ENCODE measurements at places on chromosomes 6 and 20.

- peak; percentile 41 for DNase-seq
Observed at GRCh38 chr20:24675651-24676352, 206.4 kb downstream of the SYNDIG1 start.

DNA sequence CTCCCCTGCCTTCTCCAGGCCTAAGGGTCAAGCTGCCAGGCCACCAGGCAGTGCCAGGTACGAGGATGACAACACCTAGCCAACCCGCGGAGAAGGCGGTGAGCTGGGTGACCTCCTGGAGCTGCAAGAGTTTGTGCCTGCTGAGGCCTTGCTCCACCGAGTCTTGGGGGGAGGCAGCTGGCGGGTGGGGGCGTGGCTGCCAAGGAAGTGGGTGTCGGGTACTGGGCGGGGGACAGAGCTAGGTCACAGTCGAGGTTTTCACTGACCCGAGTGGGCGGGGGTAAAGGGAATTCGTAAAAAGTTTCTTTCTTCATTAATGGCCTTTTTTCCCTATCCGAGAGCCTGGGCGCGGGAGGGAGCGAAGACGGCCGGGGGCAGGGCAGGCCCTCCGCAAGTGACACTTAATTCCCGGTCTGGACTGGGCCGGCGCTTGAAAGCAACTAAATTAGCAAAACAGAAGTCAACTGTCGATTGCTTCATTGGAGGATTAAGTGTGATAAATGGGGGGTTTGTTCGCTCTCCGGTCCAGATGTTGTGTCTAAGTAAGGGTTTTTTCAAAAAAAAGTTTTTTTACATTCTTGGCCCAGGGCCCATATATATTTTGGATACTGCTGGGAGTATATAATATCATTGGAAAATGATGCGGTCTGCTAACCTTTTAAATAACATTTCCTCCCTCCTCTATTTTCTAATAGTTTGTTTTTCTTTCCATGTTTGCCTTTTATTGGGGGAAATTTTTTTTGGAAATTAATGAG lies 43.1 kb upstream of the FOXP4 start:
- DNase-seq, result peak; percentile 69

GRCh38 chr6:39040080-39040673 lies 8.4 kb upstream of the GLP1R start:
- DNase-seq, result no peak

GRCh38 chr6:16836144-16836981 lies 75.1 kb upstream of the ATXN1 start:
- DNase-seq, result no peak

DNA sequence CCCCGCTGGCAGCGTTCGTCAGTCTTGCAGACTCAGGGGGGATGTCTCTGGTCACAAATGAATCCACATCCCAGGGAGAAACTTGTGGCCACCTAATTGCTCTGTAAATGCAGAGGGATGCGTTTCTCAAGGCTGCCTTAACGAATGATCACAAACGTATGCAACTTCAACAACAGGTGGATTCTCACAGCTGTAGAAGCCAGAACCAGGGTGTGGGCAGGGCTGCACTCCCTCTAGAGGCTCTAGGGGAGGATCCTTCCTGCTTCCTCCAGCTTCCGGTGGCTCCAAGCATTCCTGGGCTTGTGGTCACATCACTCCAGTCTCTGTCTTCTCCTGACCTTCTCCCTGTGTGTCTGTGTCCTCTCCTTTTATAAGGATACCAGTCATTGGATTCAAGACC lies 3.3 kb upstream of the TAF4 start:
- no peak for DNase-seq

- no peak for DNase-seq
Observed at GRCh38 chr6:163705923-163706322, 291.4 kb downstream of the QKI start.

- DNase-seq, result no peak
Observed at GRCh38 chr6:10904015-10904414, 17.2 kb downstream of the SYCP2L start.

GRCh38 chr6:20680697-20681165 lies 146.5 kb downstream of the CDKAL1 start:
- DNase-seq, result no peak

- DNase-seq, result no peak
Observed at GRCh38 chr20:35252037-35252461, 25.6 kb downstream of the MMP24 start.

DNA sequence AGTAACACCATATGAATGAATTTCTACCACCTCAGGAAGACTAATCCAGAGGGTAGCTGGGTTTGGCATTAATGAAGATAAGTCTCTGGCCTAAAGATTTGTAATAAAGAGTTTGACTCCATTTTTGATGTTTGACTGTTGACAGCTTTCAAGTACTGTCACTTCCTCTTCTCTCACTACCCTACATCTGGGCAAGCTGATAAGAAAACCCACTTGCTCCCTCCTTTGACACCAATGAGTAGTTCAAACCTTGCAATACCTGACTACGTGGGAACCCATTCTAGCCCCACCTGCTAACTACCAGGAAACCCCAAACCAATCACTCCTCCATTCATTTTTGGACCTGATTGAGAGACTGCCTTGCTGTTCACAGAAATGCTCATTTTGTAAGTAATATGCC lies 621.5 kb downstream of the TENT5A start:
- no peak for DNase-seq

DNA sequence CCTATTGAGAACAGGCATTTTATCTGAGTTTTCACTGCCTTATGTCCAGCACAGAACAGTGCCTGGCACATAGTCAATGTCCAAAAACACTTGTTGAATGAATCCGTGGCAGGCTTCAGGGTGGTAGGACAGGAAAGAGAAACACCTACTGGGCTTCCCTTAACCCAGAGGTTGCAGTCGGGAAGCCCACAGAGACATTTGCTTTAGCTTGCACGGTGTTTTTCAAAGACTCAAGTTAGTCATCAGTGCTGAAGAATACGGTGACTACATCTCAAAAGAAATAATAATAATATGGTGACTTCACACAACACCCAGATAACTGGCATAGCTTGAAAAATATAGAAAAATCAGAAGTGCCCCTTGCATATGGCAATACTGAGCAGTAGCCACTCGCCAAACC lies 160.4 kb downstream of the CD83 start:
- DNase-seq, result no peak

GRCh38 chr6:70753870-70754380 lies 86.2 kb downstream of the SMAP1 start:
- no peak for DNase-seq

DNA sequence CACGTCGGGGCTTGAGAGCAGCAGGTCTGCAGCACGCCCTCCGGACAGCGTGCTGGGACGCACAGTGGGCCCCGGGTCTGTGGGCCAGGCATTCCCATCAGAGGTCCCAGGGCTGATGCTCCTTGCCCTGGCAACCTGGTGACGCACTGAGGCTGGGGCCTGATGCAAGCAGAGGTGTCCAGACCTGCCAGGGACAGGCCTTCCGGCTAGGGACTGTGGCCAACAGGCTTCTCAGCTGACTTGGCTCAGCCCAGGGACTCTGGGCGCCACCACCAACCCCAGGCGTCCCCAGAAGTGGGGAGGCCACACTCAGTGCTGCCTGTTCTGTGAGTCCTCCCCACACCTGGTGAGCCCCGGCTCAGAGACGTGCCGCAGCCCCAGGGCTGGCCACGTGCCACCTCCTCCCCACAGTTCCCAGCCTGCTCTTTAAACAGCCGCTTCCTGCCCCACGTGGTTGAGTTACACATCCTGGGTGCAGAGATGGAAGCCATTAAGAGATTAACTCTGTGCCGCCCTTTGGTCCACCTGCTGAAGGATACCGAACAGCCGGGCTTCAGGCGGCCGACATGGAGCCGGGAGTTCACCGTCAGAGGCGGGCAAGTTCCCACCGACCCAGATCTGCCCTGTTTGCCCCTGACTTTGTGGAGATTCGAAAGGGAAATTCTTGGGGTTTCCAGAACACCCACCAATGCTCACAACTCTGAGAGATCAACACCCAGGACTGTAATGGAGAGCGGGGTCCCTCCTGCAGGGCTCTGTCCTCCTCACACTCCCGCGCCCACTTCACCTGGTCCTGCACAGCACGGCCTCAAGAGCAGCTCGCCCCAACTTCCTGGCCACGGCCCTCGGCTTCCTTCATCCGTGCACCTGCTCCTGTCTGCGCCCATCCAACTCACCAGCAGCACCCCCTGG lies 37.6 kb upstream of the ZBP1 start:
- DNase-seq, result peak; percentile 52

GRCh38 chr20:46931699-46932098 lies 37.1 kb downstream of the EYA2 start:
- no peak for DNase-seq

GRCh38 chr20:42429761-42430458 lies 759.8 kb downstream of the PTPRT start:
- no peak for DNase-seq

- no peak for DNase-seq
Observed at GRCh38 chr20:8390037-8390433, 258.0 kb downstream of the PLCB1 start.

GRCh38 chr6:98945311-98946115 lies 2.2 kb downstream of the FBXL4 start:
- DNase-seq, result no peak

GRCh38 chr6:36627801-36628246 lies 33.7 kb downstream of the SRSF3 start:
- no peak for DNase-seq

DNA sequence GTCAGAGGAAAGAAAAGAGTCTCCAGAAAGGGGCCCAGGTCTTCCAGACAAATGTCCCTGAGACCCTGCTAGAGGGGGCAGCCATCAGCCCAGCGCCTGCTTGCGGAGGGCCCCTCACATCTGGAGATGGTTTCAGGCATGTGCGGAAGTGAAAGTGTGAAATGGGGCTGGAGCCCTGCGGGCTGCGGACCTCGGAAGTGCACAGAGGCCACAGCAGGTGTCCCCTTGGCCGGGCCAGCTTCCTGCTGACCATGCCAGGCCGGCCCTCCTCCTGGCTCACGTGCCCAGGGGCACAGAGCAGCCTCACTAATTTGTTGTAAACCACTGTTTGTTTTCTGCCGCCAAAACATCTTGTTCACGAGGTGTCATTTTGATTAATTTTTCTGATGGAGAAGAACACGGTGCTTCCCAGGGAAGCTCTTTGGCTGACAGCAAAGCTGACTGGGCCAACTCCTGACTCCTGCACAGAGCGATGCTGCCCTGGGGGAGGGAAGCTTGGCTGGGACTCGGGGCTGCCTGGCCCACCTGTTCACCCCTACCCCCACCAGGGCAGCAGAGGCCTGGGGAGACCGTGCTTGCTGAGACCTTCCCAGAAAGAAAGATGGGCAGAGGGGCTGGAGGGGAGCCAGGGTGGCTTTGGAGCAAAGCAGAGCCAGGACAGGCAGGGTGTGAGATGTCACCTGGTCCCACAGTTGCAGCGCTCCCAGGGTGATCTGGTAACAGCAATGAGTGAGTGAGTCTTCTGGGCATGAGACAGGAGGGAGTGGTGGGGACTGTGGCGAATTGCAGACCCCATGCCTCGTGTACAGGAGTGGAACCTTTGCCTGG lies 54.2 kb downstream of the BCAS4 start:
- no peak for DNase-seq

- DNase-seq, result no peak
Observed at GRCh38 chr6:154460306-154461071, 50.0 kb downstream of the CNKSR3 start.

GRCh38 chr6:166498228-166498627 lies 88.2 kb downstream of the RAMACL start:
- DNase-seq, result no peak

GRCh38 chr6:30795549-30796293 lies 51.4 kb upstream of the IER3 start:
- DNase-seq, result no peak

- DNase-seq, result no peak
Observed at GRCh38 chr6:75693534-75693933, 55.5 kb upstream of the MYO6 start.

DNA sequence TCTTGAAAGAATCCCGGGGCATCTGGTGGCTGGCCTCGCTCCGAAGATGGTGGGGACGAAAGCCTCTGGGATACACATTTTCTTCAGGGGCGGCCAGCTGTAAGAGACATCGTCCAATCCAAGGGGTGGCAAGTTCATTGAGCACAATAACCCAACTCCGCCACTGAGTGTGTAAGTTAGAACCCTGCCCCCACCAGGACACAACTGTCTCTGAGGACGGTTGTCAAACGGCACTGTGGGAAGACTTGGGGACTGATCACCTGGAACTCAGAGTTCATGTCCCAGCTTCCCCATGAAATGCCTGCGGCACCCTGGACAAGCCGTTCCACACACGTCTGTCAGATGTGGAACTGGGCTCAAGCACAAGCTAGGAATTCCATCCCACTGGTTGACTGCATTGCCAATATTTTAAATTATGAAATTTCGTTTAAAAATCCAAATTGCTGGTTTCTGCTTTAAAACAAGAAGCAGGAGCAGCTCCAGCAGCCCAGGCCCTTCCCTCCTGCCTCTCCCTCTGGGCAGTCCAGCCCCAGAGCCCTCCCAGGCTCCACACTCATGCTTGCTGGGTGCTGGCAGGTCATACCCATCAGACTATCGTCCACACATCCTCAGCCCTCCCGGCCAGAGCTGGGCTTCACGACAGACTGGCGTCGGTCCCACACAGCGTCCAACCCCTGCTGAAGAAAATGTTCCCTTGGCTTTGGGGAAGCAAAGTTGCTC lies 80.9 kb upstream of the AFDN start:
- DNase-seq, result peak; percentile 53

GRCh38 chr20:31474758-31475427 lies at the start of the genes DEFB124 and REM1:
Gene DEFB124, minus strand, starts transcription at chr20:31475127. Its CDS starts 2,114 bp downstream, at chr20:31473013.
Gene REM1, plus strand, starts transcription at chr20:31475288. Its CDS starts 1,158 bp downstream, at chr20:31476446.
- DNase-seq, result no peak

GRCh38 chr20:16709017-16709416 lies 20.8 kb upstream of the SNRPB2 start:
- no peak for DNase-seq

DNA sequence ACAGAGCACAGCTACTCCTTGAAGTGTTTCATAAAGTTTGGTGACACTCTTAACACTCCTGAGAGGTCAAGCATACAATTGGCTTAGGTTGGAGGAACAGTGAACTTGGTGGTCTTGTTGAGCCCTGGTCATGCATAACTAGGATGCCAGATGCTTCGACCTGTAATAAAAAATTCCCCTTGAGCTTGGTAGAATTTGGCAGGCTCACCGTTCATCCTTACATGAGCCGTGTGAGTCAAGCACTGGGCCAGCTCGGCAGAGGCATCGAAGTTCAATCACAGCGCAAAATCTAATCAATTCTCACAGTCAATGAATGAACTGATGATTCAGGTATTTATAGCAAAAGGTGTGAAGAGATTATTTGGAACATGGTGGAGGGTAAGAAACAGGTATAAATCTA lies 33.7 kb downstream of the CYP24A1 start:
- no peak for DNase-seq

- DNase-seq, result no peak
Observed at GRCh38 chr20:8720089-8720488, 348.8 kb upstream of the PLCB4 start.
